NCI-H1105 treated with DMSO at 0.1 percent for 48 hours (cell line): ENCODE measurements at places on chromosomes 3 and 15.

DNA sequence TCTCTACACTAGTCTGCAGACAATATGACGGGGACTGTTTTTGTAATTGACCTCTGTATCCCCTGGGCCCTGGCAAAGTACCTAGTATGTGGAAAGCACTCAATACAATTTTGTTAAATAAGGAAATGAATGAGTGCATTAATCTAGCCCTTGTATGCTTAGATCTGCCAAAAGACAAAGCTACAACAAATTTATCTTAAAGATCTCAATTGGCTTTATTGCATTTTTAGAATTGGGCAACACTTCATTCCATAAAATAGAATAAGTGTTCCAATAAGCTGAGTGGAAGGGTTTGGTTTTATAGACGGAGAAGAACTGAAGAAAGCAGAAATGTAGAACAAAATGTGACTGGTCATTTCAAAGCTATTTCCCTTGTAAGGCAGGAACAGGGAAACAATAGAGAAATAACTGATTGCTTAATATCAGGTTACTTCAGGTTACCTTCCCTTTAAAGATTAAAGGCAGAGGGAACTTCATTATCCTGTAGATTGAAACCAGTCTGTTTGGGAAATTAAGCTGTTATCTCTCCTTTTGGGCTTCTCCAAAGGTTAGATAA is 108.3 kb upstream of the MME start:
- DNase-seq, result no peak

GRCh38 chr3:99768126-99768525 is 49.5 kb upstream of the CMSS1 start:
- no peak for DNase-seq

DNA sequence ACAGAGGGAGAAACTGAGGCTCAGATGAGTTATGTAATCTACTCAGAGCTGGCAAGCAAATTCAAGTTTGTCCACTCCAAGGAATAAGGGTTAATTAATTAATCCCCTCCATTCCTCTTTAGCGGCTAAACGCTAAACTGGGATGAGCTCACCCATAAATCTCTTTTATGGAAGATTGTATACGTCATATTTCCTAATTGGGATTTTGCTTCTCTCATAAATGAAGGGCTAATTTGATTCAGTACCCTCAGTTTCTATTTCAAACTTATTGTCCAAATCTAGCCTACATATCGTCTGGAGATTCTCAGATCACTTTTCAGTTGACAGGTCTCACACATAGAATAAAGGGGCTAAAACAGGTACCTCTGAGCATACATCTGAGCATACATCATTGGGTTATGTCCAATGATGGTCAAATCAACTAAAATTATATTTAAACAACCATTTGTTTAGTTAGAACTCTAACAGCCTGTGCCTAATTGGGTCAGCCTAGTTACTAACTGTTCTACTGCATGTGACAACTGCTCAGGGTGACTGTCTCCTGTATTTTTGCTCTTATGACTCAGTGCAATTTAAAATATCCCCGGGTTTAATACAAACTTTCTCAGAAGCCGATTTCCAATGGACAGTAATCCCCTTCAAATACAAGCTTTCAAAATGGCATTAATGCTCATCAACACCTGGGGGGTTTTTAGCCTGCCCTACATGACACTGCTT is 57.6 kb upstream of the PLXND1 start:
- DNase-seq, result no peak

DNA sequence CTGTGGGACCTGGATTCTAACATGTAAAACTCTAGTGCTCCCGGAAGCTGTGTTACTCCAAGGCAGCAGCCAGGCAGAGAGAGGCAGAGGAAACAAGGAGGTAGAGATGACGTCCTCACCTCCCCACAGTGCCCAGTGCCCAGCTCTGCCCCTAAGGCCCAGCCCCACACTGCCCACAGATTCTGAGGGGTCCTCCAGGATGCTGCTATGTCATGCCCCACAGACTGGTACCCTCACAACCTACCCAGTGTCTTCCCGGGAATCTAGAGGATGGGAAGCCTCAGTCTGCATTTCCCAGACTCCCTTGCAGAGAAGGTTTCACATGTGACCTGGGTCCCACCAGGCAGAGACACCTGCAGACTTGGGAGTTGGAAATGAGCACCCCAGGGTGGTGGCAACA is 75.9 kb upstream of the PCSK6 start:
- DNase-seq, result no peak

DNA sequence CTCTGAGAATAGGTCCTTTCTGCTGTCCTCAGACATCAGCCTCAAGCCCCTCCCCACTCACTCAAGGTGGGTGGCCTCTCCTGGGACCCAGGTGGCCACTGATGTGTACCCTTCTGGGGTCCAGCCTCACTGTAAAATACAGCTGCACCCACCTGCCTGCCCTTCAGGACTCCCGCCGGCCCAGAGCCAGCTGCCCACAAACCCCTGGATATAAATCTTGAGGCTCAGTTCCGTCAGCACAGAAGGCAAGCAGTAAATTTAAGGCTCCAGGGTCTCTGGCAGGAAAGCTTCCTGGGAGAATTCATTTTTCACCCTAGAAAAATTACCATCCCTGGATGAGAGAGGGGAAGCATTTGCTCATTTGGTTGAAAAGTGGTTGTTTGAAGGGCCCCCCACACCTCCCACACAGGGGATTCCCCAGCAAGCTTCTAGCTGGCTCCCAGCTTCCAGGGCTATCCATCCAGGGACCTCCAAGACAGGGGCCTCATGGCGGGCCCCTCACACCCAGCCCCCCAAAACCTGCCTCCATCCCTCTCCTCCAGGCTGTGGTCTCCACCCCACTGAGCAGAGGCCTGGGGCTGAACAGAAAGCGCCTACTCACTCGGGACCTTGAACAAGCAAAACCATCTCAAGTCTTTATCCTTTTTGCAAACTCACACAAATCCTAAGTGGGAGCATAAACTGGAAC is 48.4 kb upstream of the GRIP2 start:
- DNase-seq, result no peak

DNA sequence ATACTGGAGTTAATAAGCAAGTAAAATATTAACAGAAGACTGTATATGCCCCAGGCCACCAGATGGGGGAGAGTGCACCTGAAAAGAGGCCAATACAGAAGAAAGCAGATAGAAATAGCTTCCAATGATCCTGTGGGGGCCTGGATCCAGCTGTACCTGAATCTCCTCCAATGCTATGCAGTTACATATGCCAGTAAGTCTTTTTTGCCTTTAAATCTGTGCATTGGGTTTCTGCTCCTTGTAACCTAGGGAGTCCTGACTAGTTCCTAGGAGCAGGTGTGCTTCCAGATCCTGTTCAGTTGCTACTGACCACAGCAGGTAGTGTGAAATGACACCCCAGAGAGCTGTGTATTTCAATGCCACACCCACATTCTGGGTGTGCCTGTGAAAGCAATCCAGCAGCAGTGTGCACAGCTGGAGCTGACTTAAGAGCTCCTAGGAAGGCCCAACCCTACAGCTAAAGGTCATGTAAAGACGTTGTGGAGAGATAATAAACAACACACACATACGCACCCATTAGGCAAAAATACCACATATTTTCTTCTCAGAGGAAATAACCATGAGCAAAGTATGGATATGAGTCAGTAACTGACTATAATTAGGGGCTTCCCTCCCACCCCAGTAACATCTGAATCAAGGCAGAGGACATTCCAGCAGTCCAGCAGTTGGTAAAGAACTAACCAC is 62.2 kb upstream of the AKAP13 start:
- DNase-seq, result no peak

- DNase-seq, result no peak
These were observed 77.5 kb downstream of the CHSY1 start for GRCh38 chr15:101174152-101174920.

DNA sequence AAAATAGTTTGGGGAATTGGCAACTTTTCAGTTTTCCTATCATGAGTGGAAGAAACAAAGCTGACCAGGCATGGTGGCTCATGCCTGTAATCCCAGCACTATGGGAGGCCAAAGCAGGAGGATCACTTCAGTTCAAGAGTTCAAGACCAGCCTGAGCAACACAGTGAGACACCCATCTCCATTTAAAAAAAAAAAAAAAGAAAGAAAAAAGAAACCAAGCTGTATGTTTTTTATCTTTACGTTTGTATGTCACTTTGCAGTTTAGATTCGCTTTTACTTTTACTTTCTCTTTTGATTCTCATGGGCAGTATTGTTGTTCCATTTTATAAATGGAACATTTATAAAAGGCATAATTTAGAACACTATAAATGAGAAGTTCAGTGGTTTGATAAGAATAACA is 31.2 kb upstream of the TNIK start:
- DNase-seq, result no peak

GRCh38 chr3:127035677-127036076 is 52.8 kb downstream of the PLXNA1 start:
- no peak for DNase-seq

GRCh38 chr15:39587731-39588530 is 7.1 kb downstream of the THBS1 start:
- no peak for DNase-seq

DNA sequence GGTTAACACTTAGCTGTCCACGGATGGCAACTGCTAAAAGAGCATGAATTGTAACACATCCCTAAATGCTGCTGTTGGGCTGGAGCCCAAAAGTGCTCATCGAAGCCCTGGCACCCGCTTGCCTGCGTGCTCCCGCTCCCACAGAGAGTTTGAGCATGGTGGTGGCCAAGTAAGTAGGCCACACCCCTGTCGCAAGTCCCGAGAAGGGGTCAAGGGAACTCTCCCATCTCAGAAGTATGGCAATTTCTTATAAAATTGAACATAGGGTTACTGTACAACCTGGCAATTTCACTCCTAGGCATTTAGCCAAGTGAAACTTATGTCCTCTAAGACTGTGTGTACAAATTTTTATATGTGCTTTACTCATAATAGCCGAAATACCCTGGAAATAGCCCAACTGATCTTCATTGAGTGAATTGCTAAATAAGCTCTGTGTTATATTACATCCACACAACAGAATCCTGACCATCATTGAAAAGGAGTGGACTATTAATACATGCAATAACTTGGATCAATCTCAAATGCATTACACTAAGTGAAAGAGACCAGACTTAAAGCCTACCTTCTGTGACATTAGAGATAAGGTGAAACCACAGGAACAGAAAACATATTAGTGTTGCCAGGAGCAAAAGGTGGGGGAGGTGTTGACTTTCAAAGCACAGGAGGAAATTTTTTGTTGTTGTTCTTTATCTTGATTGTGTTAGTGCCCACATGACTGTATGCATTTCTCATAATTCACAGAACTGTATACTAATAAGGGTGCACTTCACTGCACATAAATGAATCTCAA is 1.5 kb upstream of the GCSAM start:
- no peak for DNase-seq

DNA sequence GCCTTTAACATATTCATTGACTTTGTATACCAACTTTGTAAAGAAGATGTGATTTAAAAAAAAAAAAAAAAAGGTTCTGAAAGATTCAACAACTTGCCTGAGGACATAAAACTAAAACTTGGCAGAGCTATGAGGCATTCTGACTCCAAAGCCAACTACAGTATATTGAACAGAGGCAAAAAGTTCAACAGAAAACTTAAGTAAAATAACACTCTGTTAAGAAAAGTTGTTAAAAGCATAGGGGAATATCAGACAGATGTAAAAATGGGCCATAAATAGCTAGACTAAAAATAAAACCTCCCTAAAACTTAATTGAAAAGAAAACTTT is 23.4 kb downstream of the GOLIM4 start:
- DNase-seq, result no peak

GRCh38 chr3:132418916-132419315 is 1.6 kb downstream of the DNAJC13 start:
- DNase-seq, result no peak

GRCh38 chr3:83039422-83039821 is 1278.0 kb upstream of the GBE1 start:
- DNase-seq, result no peak

- no peak for DNase-seq
These were observed 51.9 kb upstream of the TBL1XR1 start for GRCh38 chr3:177249203-177249602.

GRCh38 chr3:183274609-183275008 is 21.6 kb downstream of the B3GNT5 start:
- DNase-seq, result no peak

DNA sequence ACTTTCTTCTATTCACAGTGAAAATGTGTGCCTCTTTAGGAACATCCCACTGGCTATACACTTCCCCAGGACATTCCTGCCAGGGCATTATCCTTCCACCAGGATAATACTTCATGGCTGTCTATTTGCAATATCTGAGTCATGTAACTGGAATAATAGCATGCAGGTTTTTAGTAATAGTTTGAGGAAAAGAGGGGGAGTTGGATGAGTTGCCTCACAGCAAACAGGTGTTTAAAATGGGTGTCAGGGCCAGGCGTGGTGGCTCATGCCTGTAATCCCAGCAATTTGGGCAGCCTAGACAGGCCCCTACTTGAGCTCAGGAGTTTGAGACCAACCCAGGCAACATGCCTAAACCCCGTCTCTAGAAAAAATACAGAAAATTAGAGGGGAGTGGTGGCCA is 585.9 kb downstream of the DIPK2A start:
- no peak for DNase-seq

DNA sequence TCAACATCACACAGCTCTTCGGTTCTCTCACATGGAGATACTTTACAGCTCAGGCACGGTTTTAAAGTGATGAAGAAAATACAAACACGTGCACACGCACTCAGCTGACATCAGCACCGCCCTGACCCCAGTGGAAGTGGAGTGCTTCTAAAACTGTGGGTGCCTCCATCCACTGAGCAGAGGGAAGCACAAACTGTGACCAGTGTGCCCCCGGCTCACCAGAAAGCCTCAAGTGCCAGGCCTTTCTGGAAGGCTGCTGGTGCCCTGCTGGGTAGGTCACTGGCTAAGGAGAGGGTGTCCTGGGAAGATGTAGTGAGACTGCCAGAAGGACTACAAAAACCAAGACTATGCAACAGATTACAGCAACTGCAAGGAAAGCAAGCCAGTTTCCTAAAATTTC is 78.5 kb downstream of the OCA2 start:
- no peak for DNase-seq

- DNase-seq, result no peak
These were observed 38.0 kb downstream of the OSBPL10 start for GRCh38 chr3:31943041-31943440.

GRCh38 chr3:39294446-39295183 is 14.8 kb upstream of the CX3CR1 start:
- no peak for DNase-seq

- no peak for DNase-seq
These were observed 106.3 kb downstream of the LRRK1 start for GRCh38 chr15:101025501-101025885.

DNA sequence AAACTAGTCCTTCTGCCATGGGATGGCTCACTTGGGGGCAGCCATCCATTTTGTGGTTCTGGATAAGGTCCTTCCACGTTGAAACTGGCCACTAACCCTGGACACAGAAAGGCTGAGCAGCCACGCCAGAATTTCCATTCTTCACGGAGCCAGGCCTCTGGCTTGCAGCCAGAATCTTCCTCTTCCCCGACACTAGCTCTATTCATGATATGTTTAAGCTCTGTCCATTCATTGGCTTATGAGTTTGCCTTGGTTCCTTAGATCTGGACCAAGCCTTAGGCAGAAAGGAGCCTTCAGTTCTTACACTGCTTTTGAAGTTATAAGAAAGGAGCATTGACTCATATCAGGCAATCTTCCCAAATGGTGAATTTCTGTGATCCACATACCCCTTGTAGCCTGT is 288.4 kb upstream of the GOLGA6L4 start:
- no peak for DNase-seq
